Aorta (tissue), 5 donors: ENCODE measurements at places on chromosomes 3 and 15. TPM values are rescaled to one million over a fixed set of nuclear protein-coding genes. Genes with fewer than 3 reads are reported as not detected.

The ITIH1 gene
- total RNA-seq = not detected

The PIF1 gene
- total RNA-seq = 0.65 TPM

The C3orf20 gene
- total RNA-seq = 0.16 TPM

The CEP19 gene
- total RNA-seq = 1.4 TPM

The TMEM207 gene
- total RNA-seq = not detected
